ENCODE measurements at places on chromosomes 11 and 22.

DNA sequence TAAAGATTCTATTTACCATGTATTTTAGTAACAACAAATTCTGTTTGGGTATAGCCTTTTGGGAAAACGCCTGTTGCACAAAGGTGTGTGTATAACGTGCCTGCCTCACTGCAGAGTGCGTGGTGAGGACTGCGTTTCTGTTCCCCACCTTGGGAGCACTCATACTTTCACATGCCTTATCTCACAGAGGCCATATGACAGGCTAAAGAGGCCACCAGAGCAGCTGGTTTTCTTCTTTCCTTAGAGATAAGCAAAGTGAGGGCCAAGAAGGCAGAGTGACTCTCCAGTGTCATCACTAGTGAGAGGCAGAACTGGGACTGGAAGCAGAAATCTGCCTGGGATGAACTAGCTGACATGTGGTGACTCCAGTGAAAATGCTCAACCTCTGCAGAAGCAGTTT is 369.2 kb upstream of the NARS2 start:
- no peak for DNase-seq

DNA sequence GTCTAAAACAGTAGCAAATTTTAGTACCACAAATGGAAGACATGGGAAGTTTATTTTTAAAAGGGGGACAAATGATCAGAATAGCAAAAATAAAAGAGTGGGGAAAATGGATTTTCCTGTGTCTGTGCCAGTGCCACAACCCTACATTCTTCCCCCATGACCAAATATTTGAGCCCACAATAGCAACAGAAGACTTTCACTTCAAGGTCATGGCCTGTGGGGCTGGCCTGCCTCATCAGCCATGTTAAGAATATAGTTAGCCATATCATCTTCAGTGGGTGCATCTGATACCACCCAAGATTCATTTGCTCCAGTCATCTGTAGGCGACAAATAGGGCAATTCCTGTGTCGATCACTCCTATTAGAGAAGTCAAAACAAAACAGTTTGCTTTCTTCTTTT is 26.3 kb downstream of the RNF141 start:
- DNase-seq: no peak

GRCh38 chr11:109439684-109440083 is 17.7 kb downstream of the C11orf87 start:
- no peak for DNase-seq

GRCh38 chr11:47415091-47415854 is 6.9 kb downstream of the SLC39A13 start:
- no peak for DNase-seq

GRCh38 chr11:28517621-28518020 is 409.4 kb downstream of the METTL15 start:
- DNase-seq: no peak

DNA sequence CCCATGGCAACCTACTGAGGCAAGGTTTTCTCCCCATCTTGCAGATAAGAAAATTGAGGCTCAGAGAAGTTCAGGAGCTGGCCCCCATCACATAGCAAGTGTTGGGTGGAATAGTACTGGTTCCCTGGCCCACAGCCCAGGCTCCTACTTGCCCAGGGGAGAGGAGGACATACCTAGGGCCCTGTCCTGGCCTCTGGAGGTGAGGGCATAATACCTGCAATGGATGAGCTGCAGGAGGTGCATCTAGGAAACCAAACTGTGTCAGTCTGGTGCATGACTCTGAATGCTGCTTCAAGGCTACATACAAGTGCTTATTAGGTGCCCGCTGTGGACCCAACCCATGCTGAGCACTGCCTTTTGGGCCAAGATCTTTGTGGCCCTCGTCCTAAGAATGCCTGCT is 40.0 kb upstream of the TPBGL start:
- DNase-seq: no peak

DNA sequence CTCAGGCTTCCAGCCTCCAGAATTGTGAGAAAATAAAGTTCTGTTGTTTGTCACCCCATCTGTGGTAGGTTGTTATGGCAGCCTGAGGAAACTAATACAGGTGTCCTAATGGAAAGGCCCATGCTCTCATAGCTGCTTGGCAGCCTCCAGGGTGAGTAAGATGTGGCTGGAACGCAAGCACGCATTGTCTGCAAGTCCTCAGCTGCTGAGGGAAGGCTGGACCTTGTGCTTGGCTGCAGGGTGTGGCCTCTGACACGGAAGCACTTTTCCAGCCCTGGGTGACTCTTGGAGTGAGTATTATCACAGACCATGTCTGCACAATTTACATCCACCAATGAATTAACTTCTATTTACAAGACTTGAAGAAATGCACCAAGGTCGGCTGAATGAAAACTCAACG is 44.4 kb upstream of the BARX2 start:
- DNase-seq: no peak

GRCh38 chr22:44624689-44625420 is 77.1 kb upstream of the PRR5 start:
- DNase-seq: no peak

- DNase-seq: no peak
Observed at GRCh38 chr11:32870676-32871075, 21.9 kb upstream of the QSER1 start.

DNA sequence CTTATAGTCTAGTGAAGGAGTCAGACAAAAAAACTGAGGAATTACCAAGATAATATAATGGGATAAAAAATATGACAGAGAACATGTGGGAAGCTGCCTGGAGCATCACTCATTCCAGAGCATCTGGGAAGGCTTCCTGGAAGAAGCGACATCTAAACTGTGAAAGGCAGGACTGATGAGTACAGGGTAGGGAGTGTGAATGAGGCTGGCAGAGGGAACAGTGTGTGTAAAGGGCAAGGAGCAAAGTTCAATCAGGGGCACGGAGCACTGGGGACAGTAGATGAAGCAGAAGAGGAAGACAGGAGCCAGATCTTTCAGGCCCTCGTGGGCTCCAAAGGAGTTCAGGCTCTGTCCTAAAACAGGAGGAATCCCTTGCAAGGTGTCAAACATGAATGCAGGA is 55.8 kb upstream of the PRDM11 start:
- DNase-seq: no peak

DNA sequence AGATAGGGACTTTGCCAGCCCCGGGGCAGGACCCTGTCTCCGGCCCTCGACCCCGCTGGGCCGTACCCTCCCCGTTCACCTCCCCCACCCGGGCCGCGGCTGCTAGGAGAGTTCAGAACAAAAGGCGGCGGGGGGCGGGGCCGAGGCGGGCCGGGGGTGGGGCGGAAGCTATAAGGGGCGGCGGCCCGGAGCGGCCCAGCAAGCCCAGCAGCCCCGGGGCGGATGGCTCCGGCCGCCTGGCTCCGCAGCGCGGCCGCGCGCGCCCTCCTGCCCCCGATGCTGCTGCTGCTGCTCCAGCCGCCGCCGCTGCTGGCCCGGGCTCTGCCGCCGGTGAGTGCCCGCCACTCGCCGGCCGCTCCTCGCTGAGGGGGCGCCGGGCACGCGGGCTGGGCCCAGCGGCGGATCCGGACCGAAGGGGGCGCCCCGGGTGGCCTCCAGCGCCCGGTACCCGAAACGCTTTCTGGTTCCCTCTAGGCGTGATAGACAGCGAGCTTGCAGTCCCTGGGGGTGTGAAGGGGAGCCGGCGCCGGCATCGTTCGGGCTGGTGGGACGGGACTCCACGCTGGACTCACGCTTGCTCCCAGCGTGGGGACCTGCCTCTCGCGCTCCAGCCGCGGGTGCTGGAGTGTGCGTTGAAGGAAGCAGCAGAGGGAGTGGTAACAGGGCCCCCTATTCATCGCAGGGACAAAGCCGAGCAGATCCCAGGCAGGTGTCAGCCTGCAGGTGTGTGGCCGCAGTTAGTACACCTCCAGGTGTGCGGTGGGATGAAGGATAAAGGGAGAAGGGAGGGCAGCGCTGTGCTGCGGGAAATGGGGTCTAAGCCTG is at the start of gene MMP11:
Gene MMP11 (plus strand): TSS at position 201 of the 825 bp plus-strand sequence. CDS start 22 bp downstream, at position 223.
- DNase-seq: peak; percentile 28

DNA sequence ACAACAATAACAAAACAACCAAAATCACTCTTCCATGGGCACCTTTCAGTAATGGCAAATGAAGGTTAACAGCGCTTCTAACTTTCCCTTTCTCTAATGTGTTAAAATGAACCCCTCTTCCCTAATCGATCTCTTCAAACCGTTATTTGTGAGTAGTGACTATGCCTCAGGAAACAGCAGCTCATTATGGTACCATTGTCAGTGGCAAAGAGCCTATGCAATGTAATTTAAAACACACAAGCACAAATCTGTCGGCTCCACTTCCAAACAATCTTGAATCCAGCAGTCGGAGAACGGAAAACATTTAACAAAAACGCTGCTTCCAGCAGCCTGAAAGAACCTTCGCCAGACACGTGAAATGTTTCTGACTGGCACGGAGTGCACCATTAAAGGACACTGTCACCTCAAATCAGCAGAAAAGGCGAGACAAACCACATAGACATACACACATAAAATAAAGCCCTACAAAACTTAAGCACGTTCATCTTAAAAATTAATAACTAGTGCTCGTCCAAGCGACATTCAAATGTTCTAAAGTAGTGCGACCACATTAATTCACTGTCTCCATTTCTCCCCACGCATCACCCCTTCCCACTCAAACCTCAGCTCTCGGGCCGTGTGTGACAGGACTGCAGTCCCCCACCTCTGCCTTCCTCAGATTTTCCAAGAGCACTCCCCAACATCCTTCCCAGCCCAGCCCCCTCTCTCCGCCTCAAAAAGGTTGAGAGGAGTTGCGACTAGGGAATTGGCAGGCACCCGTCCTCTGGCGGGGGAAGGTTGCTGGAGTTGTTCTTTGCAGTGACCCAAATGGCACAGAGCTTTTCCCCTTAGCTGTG is 748 bp downstream of the RAB30 start:
- DNase-seq: no peak

- DNase-seq: no peak
Observed at GRCh38 chr22:44918166-44918924, 91.5 kb downstream of the PHF21B start.

GRCh38 chr22:20273758-20274181 is 5.7 kb upstream of the RTN4R start:
- DNase-seq: no peak

DNA sequence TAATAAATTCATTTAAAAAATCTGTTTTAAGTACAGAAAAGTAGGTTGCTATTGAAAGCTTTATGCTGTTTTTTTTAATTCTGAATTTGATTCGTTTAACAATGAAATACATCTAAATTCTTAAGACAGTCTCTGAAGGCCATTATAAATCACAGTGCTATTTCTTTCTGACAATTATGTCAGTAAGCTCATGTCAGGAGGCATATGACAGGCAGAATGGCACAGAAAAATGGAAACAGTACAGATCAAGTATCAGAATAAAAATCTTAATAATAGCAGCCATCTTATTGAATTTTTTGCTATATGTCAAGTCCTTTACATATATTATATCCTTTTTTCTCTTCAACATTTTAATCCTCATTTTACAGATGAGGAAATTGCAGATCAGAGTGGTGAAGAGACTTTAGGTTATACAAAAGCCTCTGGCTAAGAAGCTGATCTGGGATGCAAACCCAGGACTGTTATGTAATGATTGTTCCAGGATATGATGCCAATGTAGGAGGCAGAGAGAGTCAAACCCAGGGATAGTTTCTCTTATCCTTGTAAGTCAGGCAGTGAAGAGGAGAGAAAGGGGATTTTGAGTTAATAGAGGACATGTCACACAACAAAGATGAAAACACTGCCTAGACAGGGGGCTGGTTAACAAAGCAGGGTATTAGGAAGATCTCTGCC is 283.1 kb upstream of the CCDC90B start:
- no peak for DNase-seq

DNA sequence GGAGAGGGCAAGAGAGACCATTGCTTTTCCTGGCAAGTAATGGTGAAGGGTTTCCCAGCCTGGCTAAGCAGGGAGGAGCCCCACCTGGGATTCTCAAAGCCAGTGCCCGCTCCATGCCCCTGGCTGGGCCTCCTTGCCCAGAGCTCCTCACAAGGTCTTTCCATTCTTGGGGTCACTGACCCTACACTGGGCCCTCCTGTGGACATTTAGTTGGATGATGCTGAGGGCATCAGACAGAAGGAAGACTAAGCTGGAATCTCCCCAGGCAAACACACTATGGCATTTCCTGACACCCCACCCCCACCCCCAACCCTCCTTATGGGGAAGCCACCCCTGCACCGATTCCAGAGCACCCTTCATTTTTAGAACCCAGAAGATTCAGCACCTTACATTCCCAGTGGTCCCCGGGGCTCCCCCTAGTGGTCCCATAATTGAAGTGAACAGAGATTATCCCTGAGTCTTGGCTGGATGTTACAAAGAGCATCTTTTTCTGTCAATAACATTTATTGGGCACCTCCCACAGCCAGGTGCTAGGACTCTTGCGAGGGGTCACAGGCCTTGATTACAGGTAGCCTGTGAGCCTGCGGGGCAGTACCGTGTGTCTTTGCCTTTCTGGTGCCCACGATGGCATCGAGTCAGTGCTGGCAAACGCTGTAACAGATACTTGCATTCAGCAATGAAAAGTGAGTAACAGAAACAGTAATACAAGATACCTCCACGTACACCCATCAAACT is 548.5 kb downstream of the BUD13 start:
- DNase-seq: peak; percentile 7

DNA sequence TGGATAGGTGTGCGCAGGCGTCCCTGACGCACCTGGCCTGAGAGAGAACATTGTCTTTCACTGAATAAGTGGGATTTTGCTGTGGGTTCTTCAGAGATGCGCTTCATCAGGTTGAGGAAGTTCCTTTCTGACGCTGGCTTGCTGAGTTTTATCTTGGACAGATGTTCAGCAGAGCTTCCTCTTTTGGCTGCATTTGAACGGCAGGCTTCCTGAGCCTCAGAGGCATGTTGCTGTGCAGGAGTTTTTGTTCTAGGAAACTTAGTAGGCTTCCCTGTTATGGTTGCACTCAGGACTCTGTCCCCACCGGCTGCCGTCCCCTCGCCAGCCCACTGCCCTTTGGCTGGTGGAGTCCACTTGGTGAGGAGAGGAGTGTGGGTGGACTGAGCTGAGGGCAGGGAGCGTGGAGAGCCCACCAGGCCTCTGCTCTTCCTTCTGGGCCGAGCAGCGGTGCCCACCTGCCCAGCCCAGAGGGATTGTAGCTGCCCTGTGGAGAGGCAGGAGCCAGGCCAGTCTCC is 17.2 kb downstream of the FRMD8 start:
- DNase-seq: no peak

DNA sequence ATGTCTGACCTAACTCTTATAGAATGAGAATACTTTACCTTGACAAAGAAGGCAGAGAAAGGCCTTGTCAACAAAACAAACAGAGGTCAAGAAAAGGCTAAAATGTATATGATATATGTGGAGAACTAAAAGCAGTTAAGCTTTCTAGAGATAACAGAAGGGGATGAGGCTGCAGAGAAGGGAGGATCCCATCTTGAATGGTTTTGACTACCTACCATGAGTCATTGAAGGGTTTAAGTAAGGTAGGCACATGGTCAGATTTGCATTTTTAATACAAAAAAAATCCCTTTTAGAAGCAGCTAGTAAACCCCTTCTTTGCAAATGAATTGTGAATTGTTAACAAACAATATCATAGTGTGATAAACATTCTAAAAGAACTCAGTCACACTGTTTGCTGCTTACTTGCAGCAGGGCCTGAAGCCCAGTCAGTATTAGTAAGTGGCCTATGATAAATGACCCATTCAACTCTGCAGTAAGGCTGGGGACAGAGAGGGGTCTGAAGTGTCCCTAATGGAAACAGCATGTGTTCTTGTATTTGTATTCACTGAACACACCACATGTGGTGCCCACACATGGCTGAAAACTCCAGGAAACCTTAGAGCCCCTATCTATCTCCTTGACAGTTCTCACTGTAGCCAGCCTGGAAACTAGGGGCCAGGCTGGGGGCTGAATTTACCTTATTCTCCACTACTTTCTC is 328.8 kb upstream of the PITPNB start:
- no peak for DNase-seq

- DNase-seq: no peak
Observed at GRCh38 chr11:12269446-12270214, 107.7 kb upstream of the PARVA start.
